ENCODE measurements at places on chromosomes 11 and 22. TPM values are rescaled to one million over a fixed set of nuclear protein-coding genes. Genes with fewer than 3 reads are reported as not detected.

DNA sequence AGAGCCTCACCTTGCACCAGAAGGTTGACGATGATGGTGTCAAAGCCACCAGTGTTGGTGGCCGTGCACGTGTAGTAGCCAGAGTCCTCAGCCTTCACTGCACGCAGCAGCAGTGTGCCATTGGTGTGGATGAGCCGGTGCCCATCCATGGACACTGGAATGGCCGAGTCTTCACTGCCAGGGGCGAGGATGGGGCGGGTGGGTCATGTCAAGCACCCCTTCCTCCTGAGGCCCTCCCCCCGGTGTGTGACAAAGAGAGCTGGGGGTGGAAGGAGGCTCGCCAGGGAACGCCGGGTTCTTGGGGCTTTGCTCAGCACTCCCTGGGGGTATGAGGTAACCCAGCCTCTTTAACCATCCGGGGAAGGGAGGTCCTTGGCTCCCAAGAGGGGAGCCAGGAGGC is 111.6 kb downstream of the CEP164 start:
- no peak for DNase-seq
- no peak overlapping the region for H3K4me3 ChIP-seq

GRCh38 chr11:47267876-47268275 is 2.1 kb upstream of the MADD start:
- no peaks in the 10 kb centered on the region for H3K36me3 ChIP-seq
- peaks cover 19% of the 10 kb centered on the region for H3K4me1 ChIP-seq
- no peak for DNase-seq
- H3K27ac ChIP-seq, result peak overlapping the region; percentile 86
- H3K27me3 ChIP-seq, result no peaks in the 10 kb centered on the region
- H3K4me3 ChIP-seq, result no peak overlapping the region

DNA sequence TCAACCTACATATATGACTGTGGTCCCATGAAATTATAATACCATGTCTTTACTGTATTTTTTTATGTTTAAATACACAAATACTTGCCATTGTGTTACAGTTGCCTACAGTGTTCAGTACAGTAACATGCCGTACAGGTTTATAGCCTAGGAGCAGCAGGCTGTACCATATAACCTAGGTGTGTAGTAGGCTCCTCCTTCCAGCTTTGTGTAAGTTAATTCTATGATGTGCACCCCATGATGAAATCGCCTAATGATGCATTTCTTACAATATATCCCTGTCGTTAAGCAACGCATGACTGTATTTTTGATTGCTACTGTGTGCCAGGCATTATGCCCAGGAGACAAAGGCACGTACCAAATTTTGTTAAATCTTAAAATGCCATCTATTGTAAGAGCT is 163.7 kb downstream of the LDLRAD3 start:
- no peaks in the 10 kb centered on the region for H3K4me1 ChIP-seq
- no peaks in the 10 kb centered on the region for H3K27me3 ChIP-seq
- H3K36me3 ChIP-seq, result no peaks in the 10 kb centered on the region
- H3K4me3 ChIP-seq, result no peak overlapping the region
- DNase-seq, result no peak

DNA sequence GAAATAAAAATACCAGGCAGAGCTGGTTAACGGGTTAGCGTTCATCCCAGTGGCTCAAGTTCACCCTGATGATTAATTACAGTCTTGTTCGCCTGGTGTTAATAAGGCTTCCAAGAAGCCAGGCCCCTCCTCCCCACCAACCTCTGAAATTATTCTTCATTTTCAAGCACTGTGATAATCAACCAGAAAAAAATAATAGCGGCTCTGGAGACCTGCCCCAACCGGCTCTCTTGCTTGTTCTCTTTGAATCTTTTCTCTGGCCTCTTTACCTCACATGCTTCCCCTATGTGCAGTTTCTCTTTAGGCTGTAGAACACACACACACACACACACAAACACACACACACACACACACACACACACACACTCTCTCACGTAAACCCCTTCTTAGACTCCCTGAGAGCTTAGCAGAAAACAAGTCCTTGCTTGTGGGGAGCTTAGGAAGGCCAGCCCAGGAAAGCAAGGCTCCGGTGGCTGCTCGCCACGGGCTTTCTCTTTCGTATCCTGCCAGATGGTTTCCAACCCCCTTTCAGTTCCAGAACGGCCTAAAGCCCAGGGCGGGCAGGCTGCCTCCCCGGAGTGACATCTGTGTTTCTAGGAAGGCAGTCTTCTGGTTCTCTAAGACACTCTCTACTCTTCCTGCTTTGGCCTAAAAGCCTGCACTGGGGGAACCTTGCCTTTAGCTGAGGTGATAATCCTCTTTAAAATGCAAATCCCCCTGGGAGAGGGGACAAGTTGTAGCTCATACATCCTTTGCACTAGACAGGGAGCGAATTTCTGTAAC is 106.4 kb upstream of the SESN3 start:
- peak overlapping the region; percentile 46 for H3K4me3 ChIP-seq
- peaks cover 7% of the 10 kb centered on the region for H3K4me1 ChIP-seq
- H3K27ac ChIP-seq, result peak overlapping the region; percentile 88
- H3K36me3 ChIP-seq, result no peaks in the 10 kb centered on the region
- H3K27me3 ChIP-seq, result no peaks in the 10 kb centered on the region
- peak; percentile 71 for DNase-seq

- DNase-seq, result no peak
- peaks cover under 1% of the 10 kb centered on the region for H3K36me3 ChIP-seq
- no peak overlapping the region for H3K4me3 ChIP-seq
- H3K4me1 ChIP-seq, result no peaks in the 10 kb centered on the region
- no peak overlapping the region for H3K27ac ChIP-seq
Measured at GRCh38 chr11:14445542-14446530, 53.8 kb downstream of the COPB1 start.

DNA sequence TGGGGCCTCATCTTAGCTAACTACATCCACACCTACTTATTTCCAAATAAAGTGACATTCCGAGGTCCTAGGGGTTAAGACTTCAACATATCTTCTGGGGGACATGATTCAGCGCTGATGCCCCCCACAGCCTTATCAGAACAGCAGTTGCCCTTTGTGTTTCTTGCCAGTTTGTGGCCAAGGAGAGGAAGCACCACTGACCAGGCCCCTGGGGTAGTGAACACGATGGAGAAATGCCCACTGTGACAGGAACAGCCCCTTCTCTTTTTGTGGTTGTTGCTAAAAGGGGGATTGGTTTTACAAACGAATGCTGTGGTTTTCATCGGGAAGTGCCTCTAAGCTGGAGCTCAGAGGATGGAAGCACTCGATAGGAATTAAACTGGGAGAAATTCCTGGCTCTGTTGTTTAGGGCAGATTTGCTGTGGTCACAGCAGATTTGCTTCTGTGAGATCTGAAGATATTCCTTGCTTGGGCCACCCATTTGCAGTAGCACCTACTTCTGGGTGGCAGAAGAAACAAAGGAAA is 88.8 kb downstream of the ABTB2 start:
- no peaks in the 10 kb centered on the region for H3K36me3 ChIP-seq
- DNase-seq, result no peak
- no peak overlapping the region for H3K4me3 ChIP-seq
- no peak overlapping the region for H3K27ac ChIP-seq

GRCh38 chr11:63240098-63240497 is 3.3 kb downstream of the SLC22A25 start:
- H3K27me3 ChIP-seq, result no peaks in the 10 kb centered on the region
- DNase-seq, result no peak
- H3K4me3 ChIP-seq, result no peak overlapping the region

GRCh38 chr11:15045891-15046290 is 27.5 kb upstream of the CALCB start:
- no peaks in the 10 kb centered on the region for H3K36me3 ChIP-seq
- H3K27ac ChIP-seq, result no peak overlapping the region
- no peak overlapping the region for H3K4me3 ChIP-seq
- H3K4me1 ChIP-seq, result no peaks in the 10 kb centered on the region
- no peak for DNase-seq
- no peaks in the 10 kb centered on the region for H3K27me3 ChIP-seq

GRCh38 chr11:98895936-98896335 is 124.8 kb upstream of the CNTN5 start:
- H3K36me3 ChIP-seq, result no peaks in the 10 kb centered on the region
- DNase-seq, result no peak
- no peaks in the 10 kb centered on the region for H3K4me1 ChIP-seq
- H3K27me3 ChIP-seq, result no peaks in the 10 kb centered on the region
- no peak overlapping the region for H3K4me3 ChIP-seq
- H3K27ac ChIP-seq, result no peak overlapping the region

GRCh38 chr11:9736365-9736764 is 72.5 kb downstream of the SWAP70 start:
- H3K27me3 ChIP-seq, result no peaks in the 10 kb centered on the region
- H3K27ac ChIP-seq, result no peak overlapping the region
- no peak for DNase-seq
- peaks cover 80% of the 10 kb centered on the region for H3K36me3 ChIP-seq
- no peak overlapping the region for H3K4me3 ChIP-seq

GRCh38 chr11:68812526-68812925 is 29.2 kb downstream of the CPT1A start:
- no peaks in the 10 kb centered on the region for H3K4me1 ChIP-seq
- no peak overlapping the region for H3K27ac ChIP-seq
- no peak for DNase-seq
- no peak overlapping the region for H3K4me3 ChIP-seq

DNA sequence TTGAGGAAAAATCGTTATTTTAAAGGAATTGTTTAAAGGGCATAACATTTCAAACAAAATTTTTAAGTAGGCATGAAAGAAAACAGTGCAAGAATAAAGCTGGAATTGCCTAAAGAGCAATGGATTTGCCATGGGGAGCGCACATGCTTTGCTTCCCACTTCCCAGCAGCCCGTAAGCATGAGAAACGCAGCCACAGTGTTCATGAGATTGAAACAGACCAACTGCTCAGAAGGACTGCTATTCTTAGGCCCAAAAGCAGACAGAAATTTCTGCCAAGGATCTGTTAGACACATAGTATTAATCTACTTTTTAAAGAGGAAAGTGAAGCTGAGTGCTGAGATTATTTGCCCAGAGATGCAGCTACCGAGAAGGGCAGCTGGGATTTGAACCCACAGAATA is 34.2 kb upstream of the TSKU start:
- peak overlapping the region; percentile 46 for H3K27ac ChIP-seq
- H3K4me1 ChIP-seq, result no peaks in the 10 kb centered on the region
- H3K36me3 ChIP-seq, result no peaks in the 10 kb centered on the region

DNA sequence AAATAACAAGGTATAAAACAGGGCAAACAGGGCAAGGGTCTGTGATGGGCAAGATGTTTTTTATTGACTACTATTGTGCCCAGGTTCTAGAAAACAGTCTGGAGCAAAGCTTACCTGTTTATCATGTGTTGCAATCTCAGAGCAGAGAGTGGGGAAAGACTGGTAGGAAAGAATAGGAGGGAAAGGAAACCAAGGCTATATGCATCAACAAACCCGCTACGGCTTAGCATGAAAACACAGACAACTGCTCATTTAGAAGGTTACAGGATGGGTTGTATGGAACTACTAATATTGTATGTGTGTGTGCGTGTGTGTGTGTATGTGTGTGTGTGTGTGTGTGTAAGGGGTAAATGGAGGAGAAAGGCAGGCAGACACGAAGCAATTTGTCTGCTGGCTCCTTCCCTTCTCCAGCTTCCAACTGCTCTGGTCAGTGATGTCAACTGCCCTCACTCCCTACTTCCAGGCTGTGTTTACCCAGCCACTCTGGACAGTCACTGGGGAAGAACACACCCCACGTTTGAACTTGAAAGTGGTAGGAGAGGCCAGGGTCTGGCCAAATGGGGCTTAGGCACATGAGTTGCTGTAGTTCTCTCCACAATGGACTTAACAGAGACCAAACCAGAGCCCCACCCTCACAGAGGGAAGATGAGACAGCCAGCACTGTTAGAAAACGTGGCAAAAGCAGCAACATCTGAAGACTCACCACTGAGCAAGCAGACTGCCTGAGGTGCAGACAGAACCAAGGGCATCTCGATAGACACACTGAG is 47.0 kb downstream of the GAB2 start:
- H3K27me3 ChIP-seq, result no peaks in the 10 kb centered on the region
- DNase-seq, result no peak
- H3K4me1 ChIP-seq, result peaks cover 2% of the 10 kb centered on the region
- H3K27ac ChIP-seq, result peak overlapping the region; percentile 59

GRCh38 chr11:62627713-62628112 is 5.9 kb upstream of the B3GAT3 start:
- H3K4me1 ChIP-seq, result no peaks in the 10 kb centered on the region
- H3K4me3 ChIP-seq, result no peak overlapping the region
- peaks cover 79% of the 10 kb centered on the region for H3K36me3 ChIP-seq
- H3K27ac ChIP-seq, result no peak overlapping the region
- no peak for DNase-seq
- H3K27me3 ChIP-seq, result no peaks in the 10 kb centered on the region

DNA sequence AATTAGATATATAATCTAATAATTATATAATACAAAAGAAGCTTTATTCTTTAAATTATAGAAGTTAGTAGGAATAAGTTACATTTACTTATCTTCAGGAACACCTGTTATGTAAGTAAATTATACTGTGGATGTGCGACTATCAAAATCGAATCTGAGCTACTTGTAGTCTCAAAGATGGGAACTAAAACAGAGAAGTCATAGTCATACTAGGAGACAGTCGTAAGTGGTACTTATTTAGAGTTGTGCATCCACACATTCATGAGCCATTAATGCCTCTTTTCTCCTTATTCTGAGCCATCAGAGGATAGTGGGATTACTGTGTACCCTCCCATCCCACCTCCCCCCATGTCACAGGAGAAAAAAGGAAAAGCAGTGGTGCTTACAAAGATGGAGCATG is 114.4 kb downstream of the CADM1 start:
- no peak for DNase-seq
- H3K36me3 ChIP-seq, result no peaks in the 10 kb centered on the region
- H3K27ac ChIP-seq, result no peak overlapping the region
- H3K4me1 ChIP-seq, result no peaks in the 10 kb centered on the region
- H3K27me3 ChIP-seq, result no peaks in the 10 kb centered on the region
- H3K4me3 ChIP-seq, result no peak overlapping the region

RIC3 gene
- 5.3 TPM for total RNA-seq

SOX6 gene
- total RNA-seq, result 1.6 TPM

NLRP14 gene
- total RNA-seq, result not detected

KCTD17 gene
- 34.9 TPM for total RNA-seq

KDELR3 gene
- total RNA-seq, result 11.8 TPM

All from ascending aorta (tissue), 2 donors.